ENCODE measurements at places on chromosomes 4 and X.

GRCh38 chr4:31328932-31329331 lies 608.8 kb downstream of the PCDH7 start:
- no peak for DNase-seq

DNA sequence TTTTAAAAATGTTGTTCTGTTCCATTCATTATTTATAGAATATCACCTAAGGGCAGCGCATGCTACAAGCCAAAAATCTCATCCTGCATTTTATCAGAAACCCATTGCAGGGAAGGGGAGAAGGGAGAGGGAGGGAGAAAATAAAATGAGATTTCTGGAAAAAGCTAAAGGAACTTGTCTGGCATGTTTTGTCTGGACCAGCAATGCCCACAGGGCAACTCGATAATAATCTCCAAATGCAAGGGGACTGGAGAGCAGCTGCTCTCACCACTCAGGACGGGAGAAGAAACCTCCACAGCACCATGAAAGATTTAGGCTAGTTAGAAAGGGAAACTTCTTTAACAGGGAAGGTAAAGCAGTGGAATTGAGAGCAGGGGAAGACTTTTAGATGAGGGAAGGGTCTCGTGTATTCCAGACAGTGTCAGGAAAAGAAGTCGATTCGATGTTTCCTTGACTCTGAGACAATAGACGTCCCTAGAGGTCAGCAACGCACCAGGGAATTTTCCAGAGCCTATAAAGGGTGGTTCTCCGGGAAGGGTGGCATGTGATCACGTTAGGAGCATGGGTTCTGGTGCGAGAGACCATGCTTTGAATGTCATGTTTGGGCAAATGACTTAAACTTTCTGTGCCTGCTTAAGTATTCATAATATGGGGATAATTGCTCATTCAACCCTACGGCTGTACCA lies 132.2 kb upstream of the NDP start:
- DNase-seq = no peak

DNA sequence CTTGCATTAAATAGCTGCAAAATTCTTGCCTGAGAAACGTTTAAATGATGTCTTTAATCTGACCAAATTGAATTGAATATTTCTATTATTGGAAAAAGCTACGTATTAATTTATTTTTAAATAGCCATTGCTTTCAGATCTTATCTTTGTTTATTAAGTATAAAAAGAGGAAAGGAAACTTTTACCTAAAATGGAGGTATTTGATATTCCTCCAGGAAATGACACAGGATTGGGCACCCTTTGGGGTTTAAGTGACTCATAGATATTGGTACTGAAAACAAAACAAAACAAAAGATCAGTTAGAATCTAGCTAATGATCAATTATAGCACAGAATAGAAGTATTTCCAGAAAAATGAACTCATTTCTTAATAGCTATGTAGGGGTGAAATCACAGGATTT lies 34.1 kb downstream of the PLS3 start:
- no peak for DNase-seq

- DNase-seq = no peak
Measured at GRCh38 chr4:83281307-83281706, 3.3 kb downstream of the COQ2 start.

DNA sequence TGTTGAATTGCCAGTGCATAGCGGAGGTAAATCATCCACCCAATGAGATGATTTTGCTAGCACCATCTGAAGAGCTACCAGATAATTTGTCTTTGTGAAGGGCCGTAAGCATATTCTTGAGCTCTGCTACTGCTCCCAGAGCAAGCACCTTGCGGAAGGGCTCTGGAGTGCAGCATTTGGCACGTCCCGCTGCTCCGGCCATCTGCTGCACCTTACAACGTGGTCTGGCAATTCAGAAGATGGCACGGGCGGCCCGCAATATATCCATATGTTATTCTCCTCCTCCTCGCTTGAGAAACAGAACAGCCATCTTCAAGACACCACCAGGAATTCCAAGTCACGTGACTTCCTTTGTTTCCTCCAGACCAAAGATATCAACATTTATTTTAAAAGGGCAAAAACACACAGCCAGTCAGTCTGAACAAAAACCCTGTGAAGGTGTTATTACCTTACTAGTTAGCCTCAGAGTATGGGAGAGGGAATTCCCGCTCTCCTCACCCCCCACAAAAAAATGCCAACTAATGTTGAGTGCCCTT lies 1095.7 kb upstream of the TENM3 start:
- no peak for DNase-seq

DNA sequence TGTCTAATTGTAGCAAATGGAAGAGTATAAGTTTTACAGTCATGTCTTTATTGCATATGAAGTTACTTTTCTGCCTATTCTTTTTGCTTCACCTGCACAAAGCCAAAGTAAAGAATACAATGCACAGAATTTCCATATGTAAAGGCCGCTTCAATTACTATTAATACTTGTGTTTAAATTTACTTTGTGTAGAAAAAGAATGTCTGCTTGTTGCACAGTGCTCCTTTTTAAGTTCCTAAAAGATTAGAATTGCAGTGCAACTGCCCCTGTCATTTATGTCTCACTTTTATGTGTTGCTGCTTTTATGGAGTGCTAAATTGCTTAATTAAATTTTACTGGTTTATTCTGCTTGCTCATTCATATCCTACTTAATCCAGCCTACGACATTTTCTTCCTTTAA lies 830.5 kb downstream of the PDHA2 start:
- no peak for DNase-seq

- no peak for DNase-seq
Measured at GRCh38 chrX:24023972-24024669, 2.9 kb downstream of the KLHL15 start.

Measured in activated naive CD4-positive, alpha-beta T cell treated with anti-CD3 and anti-CD28 coated beads for 36 hours (primary cell).